Psoas muscle (tissue), 8 donors: ENCODE measurements at places on chromosomes 6 and 20.

GRCh38 chr6:150510576-150510975 is 89.1 kb upstream of the PLEKHG1 start:
- DNase-seq, result no peak

DNA sequence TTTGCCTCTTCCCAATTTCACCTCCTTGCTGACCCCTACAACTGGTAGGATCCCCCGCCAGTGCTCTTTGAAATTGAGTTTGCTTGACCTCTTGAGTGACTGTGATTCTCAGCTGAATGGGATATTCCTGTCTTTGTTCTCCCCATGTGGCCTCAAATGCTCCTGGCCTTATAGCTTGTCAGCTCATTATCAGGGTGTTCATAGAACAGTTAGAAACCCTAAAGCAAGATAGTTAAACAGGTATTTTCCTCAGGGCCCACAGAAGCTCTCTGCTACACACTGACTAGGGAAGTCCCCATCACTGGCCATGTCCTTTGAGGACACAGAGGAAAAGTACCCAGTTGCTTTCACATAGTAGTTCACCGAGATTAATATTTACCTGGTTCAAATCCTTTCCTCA is 211.5 kb upstream of the DTNBP1 start:
- no peak for DNase-seq

GRCh38 chr6:146914489-146915483 is 289.4 kb upstream of the STXBP5 start:
- peak; percentile 48 for DNase-seq

- no peak for DNase-seq
These were observed 75.8 kb downstream of the PRDM1 start for GRCh38 chr6:106161893-106162292.

GRCh38 chr20:56391037-56391436 is 978 bp downstream of the AURKA start:
- DNase-seq, result no peak

DNA sequence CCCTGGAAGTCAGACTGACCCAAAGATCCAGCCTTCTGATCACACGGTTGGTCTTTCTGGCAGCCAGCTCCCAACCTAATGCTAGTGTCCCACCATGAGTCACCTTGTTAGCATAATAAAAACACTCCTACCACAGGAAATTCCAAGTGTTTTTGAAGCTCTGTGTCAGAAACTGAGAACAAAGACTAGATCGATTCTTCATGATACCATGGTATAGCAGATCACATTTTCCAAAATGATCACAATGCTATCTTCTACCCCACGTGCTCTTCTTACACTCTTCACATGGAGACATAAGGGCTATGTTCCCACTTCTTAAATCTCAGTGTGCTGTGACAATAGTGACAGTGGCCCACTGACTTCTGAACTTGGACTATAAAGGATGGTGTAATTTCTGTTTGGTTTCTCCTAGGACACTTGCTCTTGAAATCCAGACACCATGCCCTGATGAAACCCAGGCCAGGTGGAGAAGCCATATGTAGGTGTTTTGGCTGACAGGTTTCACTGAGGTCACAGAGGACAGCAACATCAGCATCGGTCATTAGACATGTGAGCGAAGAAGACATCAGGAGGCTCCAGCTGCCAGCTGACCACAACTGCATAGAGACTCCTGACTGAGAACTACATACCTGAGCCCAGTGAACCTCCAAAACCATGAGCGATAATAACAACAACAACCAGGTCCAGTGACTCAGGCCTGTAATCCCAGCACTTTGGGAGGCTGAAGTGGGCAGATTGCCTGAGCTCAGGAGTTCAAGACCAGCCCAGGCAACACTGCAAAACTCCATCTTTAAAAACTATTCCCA is 57.5 kb downstream of the MKKS start:
- no peak for DNase-seq

DNA sequence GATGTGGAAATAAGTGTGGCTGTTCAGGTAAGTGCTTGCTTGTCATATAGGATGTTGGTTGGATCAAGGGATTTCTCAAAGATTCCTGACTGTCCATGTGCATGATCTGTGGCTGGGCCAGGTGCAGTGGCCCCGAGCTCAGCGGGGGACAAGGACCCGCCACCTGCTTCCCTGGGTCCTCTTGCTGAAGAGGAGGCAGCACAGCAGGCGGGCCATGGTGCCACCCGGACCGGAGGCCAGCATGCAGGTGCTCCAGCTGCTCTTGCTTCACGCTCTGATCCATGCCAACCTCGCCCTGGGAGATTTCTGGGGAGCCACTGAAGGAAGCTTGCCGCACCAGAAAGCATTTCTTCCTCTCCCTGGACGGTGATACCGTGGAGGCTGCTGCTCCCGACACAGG is 173.8 kb downstream of the HIVEP2 start:
- DNase-seq, result no peak

GRCh38 chr20:32139947-32140346 is 30.4 kb downstream of the TM9SF4 start:
- no peak for DNase-seq

GRCh38 chr6:11241154-11241792 is 8.8 kb upstream of the NEDD9 start:
- DNase-seq, result no peak

DNA sequence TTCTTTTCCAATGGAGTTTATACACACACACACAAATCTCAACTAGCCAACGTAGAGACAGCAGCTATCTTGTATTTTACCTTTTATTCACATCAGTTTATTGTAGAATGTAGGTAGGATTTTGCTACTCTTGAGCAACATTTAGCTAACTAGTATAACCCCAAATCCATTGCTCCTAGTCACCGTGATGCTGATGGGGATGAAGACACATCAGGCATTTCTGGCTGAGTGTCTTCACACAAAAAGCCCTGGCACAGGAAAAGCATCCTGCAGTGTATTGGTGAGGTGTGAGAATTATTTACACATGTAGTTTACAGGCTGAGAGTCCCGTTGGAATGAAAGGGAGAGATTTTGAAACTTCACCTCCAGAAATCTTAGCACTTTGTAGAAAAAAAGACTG is 65.9 kb upstream of the FBXL4 start:
- DNase-seq, result no peak

- DNase-seq, result no peak
These were observed 495.1 kb downstream of the NKAIN2 start for GRCh38 chr6:124298730-124299129.

GRCh38 chr6:110116258-110116657 is 63.2 kb downstream of the WASF1 start:
- no peak for DNase-seq

GRCh38 chr6:11645016-11645415 is 107.5 kb downstream of the TMEM170B start:
- DNase-seq, result no peak

DNA sequence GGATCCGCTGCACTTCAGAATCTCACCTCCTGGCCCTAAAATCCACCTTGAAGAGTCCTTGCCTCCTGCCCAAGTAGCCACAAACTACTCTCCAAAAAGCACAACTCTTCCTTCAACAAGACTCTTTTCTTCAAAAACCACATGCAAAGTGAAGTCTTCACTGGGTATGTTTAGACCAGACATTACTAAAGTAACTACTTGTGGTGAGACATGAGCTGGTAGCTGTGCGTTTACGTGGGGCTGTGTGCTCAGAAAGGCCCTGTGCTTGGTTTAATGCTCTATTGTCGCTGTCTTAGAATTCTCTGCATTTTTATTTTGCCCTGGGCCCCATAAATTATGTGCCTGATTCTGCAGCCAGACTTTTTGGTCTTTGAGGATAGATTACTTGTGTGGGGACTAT is 104.4 kb upstream of the HDAC2 start:
- no peak for DNase-seq

DNA sequence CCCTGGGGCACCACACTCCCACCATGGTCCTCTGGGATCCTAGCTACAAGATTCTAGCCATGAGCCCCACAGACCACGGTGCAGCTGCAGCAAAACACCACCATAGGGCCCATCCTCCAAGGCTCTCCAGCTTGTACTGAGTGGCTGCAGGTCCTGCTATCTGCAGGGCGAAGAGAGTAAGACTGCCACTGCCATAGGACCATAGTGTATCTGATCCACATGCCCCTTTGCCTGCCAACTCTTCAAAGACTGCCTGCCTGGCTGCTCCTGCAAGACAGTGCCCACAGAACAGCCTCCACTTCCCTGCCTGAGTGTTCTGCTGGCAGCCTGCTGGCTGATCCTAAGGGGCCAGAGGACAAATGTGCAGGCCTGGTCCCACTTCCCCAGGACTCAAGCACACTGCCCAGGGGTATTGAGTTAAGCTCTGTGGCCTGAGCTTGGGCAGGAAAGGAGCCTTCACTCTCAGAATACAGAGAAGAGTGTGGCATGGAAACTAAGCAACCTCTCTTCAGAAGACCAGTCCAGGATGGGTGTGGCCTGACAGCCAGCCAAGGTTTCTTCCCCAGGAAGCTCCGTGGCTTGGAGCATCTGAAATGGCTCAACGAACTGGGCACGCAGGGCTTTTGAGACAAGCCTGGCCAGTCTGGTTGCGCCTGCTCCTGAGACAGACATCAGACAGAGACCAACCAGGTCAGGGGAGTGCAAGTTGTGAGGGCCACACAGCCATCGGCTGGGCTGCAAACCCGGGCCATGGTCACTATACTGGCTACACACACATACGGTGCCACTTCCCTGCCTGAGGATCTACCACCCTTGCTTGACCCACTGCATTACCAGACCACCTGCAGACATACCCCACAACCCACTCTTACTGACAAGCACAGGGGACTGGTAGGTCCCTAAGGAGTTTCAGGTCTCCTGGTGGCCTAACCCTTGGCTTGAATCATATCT is 54.5 kb downstream of the RNGTT start:
- DNase-seq, result peak; percentile 18

DNA sequence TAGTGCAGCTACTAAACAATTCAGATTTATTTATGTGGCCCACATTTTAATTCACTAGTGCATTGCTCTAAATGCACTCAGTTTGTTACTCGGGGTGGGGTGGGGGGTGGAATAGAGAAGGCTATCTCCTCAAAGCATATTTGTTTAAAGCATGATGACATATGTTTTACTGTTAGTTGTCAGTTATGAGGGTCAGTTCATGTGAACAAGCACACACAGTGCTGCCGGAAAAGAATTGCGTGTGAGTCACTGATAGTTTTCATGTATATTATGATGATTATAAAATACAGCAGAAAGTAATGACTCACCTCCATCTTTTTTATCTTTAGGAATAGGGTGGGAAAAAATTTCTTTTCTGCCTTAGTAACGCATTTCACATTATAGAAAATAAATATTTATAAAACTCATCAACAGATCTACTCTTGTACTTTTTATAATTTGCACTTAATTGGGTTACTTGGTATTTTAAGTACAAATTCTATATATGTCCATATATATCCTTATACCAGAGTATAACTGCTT is 42.2 kb upstream of the STXBP5 start:
- DNase-seq, result no peak

- DNase-seq, result no peak
These were observed 179.1 kb downstream of the SLC35F1 start for GRCh38 chr6:118086159-118086558.

DNA sequence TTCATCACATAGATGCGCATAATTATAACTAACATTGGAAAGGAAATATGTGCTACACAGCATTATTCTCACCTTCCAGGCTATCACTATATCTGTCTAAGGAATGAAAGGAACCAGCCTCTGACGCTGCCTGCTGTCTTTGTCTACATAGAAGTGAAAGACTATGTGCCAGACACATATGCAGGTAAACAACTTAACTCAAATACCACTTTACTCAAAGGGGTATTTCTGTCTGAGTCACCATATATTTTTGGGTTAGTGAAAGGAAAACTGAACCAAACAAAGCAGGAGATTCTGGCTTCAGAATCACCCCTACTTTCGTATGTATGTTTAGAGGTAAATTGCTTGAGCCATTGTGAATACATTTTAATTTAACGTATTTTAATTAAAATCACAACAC is 328.6 kb upstream of the PLCB4 start:
- DNase-seq, result no peak

GRCh38 chr6:80143419-80143937 is 37.0 kb downstream of the BCKDHB start:
- DNase-seq, result no peak

DNA sequence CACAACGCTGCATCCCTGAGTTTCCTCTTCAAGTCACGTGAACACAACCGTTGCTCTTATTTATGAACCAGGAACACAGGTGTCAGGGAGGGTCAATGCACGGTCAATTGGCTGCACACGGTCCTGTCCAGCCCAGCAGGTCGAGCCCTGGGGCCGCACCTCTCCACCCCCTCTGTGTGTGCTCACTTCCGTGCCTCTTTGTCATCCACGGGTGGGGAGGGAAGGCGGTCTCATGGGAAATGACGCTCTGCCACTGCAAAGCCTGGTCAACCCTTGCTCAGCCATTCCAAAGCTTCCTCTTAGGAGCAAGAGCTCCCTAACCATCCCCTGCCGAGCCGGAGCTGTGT is 38.7 kb downstream of the DACT2 start:
- no peak for DNase-seq

DNA sequence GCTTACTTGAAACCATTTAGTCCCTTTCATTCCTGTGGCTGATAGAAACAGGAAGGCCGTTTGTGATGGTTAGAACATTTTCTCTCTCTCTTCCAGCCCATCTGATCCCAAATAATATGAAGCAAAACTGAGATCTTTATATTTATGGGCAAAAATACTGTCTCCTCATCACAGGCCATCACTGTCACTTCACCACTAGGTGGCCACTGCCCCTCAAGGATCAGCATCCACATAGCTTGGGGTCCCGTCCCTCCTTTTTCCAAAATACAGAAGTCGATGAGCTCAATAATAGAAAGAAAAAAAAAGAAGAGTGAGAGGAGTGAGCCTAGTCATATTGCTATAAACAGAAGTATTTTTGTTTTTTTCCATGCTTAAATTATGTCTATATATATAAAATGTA is 46.4 kb upstream of the LAMP5 start:
- DNase-seq, result no peak

DNA sequence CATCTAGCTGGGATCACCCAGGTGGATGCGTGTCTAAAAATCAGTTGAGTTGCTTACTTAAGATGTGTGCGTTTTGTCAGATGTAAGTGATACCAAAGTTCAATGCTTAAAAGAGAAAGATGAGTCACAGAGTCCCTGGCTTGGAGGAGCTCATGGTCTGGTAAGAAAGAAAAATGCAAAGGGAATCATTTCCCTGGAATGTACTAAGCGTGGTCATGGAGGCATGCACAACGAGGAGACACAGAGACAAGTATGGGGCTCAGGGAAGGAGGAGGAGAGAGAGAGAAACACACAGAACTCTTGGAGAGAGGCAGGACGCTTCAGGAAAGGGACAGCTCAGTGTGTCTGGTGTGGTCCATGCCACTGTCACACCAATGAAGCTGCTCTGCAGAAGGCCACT is 186.9 kb upstream of the GMDS start:
- no peak for DNase-seq

DNA sequence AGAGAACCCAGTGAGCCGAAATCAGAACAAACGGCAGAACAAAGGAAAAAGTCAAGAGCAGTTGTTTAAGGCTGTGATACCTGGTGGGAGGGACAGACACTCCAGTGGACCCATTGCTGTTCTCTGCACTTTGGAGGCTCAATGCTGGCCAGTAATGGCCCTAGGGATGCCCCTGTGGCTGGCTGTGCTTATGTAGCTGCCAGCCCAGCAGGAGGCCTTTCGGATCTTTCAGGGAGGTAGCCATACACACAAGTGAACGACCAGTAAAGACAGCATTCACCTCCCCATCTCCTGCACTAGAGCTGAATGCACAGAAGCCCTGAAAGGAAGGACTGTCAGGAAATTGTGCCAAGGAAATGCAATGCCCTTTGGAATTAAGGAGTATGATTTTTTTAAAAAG is 34.3 kb downstream of the GPLD1 start:
- DNase-seq, result no peak

GRCh38 chr6:125791151-125791819 is 525 bp downstream of the NCOA7 start:
- DNase-seq, result no peak
